ENCODE measurements at places on chromosomes 16 and 17. TPM values are rescaled to one million over a fixed set of nuclear protein-coding genes. Genes with fewer than 3 reads are reported as not detected.

Gene ITGAL
- 12.7 TPM for total RNA-seq

Gene MNT
- total RNA-seq = 14.8 TPM

Gene MYH2
- total RNA-seq = 0.23 TPM

DNA sequence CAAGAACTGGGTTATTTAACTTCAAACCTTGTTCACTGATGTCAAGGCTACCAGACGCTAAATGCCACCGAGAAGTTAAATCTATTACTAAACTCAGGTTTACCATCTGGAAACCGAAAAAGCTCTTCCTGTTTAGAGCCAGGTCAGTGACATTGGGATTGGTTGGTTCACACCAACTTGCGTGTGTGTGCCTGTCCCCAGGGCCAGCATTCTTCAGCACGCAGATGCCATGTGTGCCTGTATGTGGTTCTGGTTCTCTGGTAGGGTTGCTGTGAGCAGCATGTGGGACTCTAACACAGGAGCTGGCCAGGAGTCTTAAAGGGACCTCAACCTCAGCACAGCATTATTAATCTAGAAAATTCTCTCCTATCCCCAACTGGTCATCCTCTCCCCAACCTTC is 18.1 kb upstream of the TBX2 start:
- H3K27me3 ChIP-seq = no peaks in the 10 kb centered on the region
- no peak overlapping the region for H3K4me3 ChIP-seq
- no peak for DNase-seq

Gene LRRC37A
- total RNA-seq = 3.3 TPM

DNA sequence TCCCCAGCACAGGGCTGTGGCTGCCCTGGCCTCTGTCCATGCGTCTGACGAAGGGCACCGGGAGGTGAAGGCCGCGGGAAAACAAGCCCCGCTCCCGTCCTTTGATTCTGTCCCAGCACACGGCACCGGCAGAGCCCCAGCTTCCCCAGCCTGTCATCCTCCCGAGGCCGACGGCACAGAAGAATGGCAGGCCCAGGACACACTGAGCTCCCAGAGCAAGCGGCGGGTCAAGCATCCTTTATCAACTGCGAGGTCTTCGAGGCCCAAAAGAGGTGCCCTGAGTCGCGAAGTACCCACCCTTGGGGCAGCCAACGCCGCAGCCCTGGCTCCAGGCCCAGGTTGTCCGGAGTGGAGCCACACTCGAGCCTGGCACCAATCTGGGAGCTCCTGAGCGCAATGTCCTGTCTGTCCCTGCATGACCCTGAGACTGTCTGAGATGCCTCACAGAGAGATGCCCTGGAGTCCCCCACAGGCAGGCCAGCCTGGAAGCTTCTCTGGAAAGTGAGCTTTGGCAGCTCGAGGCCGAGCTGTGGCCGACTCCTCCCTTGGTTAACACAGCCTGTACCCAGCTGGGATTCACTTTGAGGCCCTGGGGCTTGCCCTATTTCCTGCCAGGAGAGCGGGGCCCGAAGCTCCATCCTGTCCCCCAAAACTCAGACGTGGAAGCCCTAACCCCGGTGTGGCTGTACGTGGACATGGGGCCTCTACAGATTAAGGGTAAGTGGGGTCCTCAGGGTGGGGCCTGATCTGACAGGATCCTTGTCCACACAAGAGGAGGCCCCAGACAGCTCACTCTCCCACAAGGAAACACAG is 23.3 kb downstream of the SLC7A5 start:
- no peaks in the 10 kb centered on the region for H3K36me3 ChIP-seq
- H3K4me3 ChIP-seq = no peak overlapping the region
- DNase-seq = no peak
- no peaks in the 10 kb centered on the region for H3K4me1 ChIP-seq
- no peaks in the 10 kb centered on the region for H3K27me3 ChIP-seq

GRCh38 chr17:35577830-35578196 is 558 bp downstream of the PEX12 start:
- H3K27ac ChIP-seq = peak overlapping the region; percentile 79
- H3K4me3 ChIP-seq = peak overlapping the region; percentile 58
- H3K36me3 ChIP-seq = no peaks in the 10 kb centered on the region
- no peak for DNase-seq
- H3K4me1 ChIP-seq = no peaks in the 10 kb centered on the region
- no peaks in the 10 kb centered on the region for H3K27me3 ChIP-seq

DNA sequence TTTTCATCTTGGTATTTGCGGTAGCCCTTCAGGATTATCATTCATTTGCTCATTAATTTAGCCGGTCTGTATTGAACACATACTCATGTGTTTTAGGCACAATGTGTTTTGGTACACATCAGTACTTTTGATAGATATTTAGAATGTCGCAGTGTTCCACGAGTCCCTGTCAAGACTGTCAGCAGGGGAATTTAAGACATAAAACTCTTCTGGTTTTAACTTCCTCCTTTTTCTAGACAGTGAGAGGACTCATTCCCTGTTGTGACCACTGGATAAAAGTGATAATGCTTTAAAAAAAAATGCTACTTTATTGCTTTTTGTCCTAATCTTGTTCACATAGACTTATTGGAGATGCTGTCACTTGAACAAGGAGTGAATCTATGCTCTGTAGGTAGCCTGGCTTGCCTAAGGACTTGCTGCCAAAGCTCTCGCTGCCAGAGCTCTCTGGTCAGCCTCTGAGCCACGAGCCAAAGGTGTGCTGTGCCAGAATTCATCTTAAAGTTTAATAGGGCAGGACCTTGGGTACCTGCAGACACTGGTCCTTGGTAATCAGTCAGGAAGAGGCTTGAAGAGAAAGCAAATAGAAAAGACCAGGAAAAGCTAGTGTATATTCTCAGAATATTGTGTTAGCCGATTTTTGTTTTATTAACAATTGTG is 5.4 kb downstream of the DCAF7 start:
- no peak overlapping the region for H3K27ac ChIP-seq
- no peaks in the 10 kb centered on the region for H3K27me3 ChIP-seq
- no peak overlapping the region for H3K4me3 ChIP-seq
- no peak for DNase-seq
- no peaks in the 10 kb centered on the region for H3K36me3 ChIP-seq

DNA sequence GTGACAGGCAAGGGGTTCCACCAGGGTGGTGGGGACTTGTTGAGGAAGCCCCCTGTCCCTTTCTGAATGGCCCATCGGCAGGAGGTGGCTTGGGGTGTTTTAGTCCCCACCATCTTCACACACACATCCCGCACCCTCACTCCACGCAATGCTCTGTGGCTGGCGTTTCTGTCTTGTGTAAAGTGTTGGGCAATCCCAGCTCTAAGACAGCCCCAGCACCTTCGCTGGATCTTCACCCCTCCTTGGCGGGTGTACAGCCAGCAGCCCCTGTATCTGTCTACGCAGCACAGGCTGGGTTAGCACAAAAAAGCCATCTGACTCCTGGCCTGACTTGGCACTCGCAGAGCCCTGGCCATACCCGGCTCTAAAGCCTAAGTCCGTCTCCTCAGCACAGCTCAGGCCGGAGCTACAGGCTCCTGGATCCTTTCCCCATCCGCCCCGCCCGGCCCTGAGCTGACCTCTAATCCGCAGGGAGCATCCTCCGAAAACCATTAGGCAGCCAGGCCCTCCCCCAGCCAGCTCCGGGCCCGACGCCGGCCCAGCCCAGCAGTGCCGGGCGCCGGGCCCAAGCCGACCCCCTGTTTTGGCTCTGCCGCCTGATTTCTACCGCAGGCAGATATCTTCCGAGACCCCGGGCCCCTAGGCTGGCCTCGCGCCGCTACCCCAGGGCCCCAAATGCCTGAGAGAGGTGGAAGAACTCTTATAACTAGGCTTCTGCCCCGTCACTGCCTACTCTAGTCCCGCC is 42.4 kb upstream of the TAC4 start:
- H3K4me3 ChIP-seq = no peak overlapping the region
- no peaks in the 10 kb centered on the region for H3K36me3 ChIP-seq
- no peak for DNase-seq
- H3K27ac ChIP-seq = no peak overlapping the region
- no peaks in the 10 kb centered on the region for H3K27me3 ChIP-seq

DNA sequence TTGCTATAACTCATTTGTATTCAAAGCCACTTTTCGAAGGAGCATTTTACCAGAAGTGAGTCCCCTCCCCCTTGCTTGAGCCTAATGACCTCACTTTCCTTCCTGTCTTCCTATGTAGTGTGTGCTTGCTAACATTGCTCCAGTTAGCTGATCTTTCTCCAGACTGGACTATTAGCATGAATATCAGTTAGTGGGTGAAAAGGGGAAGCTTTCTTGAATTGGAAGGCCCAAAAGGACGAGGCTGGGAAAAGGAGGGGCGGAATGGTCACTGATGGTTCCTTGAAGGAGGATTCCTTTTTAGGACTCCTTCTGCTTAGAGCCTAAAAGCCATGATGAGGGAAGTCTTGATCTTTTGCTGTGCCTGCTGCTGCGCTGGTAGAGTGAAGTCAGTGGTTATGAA is 11.9 kb downstream of the MAP3K3 start:
- peaks cover 7% of the 10 kb centered on the region for H3K4me1 ChIP-seq
- no peaks in the 10 kb centered on the region for H3K36me3 ChIP-seq
- no peak overlapping the region for H3K27ac ChIP-seq
- DNase-seq = no peak

Gene KRT34
- not detected for total RNA-seq

Gene ABCA6
- total RNA-seq = 3.2 TPM

GRCh38 chr17:34252444-34253138 is 2.5 kb upstream of the CCL2 start:
- H3K36me3 ChIP-seq = no peaks in the 10 kb centered on the region
- H3K4me3 ChIP-seq = no peak overlapping the region
- peaks cover 13% of the 10 kb centered on the region for H3K4me1 ChIP-seq
- peak; percentile 89 for DNase-seq
- H3K27ac ChIP-seq = peak overlapping the region; percentile 64

GRCh38 chr17:55601874-55602364 is 90.7 kb upstream of the SMIM36 start:
- no peak overlapping the region for H3K4me3 ChIP-seq
- DNase-seq = no peak
- H3K27me3 ChIP-seq = no peaks in the 10 kb centered on the region

Gene CIAPIN1
- total RNA-seq = 20.1 TPM

DNA sequence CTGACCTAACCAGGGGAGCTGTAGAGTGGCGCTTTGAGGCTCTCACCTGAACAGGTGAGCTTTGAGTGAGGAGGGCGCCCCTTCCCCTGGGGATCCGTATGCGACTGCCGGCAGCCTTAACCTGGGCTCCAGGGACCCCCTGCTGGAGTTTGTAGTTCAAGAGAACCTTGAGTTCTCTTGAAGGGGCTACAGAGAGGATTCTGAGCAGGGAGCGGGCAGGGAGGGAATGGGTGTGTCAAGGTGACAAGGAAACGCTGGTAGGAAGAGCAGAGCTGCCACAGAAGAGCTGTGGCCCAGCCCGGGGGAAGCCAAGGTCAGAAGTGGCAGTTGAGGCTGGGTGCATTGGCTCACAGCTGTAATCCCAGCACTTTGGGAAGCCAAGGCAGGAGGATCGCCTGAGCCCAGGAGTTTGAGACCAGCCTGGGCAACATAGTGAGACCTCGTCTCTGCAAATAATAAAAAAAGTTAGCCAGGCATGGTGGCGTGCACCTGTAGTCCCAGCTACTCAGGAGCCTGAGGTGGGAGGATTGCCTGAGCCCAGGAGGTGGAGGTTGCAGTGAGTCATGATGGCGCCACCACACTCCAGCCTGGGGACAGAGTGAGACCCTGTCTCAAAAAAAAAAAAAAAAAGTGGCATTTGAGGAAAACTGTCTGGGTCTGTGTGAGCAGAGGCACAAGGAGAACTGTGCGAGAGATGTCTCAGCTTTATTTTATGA is 1.2 kb downstream of the LLGL2 start:
- no peaks in the 10 kb centered on the region for H3K27me3 ChIP-seq
- H3K4me3 ChIP-seq = peak overlapping the region; percentile 59
- no peak for DNase-seq
- H3K4me1 ChIP-seq = peaks cover 4% of the 10 kb centered on the region

DNA sequence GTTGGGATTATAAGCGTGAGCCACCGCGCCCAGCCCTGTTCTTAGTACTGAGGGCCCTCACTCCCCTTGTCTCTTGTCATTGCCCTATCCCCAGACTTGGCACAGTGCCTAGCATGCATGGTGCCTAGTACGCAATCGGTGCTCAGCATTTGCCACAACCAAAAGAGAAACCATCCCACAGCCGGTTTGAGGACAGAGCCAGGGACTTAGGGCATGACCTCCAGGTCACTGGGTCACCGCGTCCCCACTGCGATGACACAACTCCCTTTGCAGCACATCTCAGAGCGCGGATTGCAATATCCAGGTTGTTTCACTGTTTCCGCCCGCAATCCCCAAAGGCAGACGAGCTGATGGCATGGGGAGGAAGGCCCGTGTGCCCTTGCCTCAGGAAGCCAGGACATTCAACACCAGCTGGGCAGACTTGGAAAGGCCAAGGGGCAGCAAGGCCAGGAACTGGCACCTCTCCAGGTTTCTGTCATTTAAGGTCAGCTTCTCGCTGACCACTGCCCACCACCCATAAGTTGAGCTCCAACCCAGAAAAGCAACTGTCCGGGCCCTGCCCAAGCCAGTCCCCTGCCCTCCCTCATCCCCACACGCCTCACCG is 274.5 kb downstream of the MRTFB start:
- H3K4me1 ChIP-seq = peaks cover 2% of the 10 kb centered on the region
- H3K36me3 ChIP-seq = no peaks in the 10 kb centered on the region
- H3K27ac ChIP-seq = no peak overlapping the region
- H3K27me3 ChIP-seq = no peaks in the 10 kb centered on the region

- no peaks in the 10 kb centered on the region for H3K4me1 ChIP-seq
- no peaks in the 10 kb centered on the region for H3K27me3 ChIP-seq
- no peak for DNase-seq
- no peak overlapping the region for H3K4me3 ChIP-seq
- H3K27ac ChIP-seq = no peak overlapping the region
Measured at GRCh38 chr16:23523321-23523720, 13.0 kb upstream of the GGA2 start.

Gene RAP1GAP2
- 28.9 TPM for total RNA-seq

DNA sequence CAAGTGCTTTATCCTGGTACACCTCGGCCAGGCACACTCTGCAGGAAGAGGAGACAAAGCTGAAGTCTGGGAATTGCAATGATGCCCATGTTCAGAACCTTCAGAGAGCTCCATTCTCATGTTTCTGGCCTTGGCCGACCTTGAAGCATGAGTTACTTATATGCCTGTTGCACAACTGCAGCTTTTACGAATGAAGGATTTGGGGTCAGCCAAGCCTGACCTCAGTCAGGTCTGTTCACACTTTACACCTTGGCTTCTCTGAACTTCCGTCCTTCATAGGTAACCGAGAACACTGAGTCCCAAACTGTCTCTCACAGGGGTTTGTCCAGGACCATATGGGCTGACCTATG is 66.7 kb downstream of the GTF3C1 start:
- H3K27me3 ChIP-seq = no peaks in the 10 kb centered on the region
- H3K4me3 ChIP-seq = no peak overlapping the region
- peaks cover 44% of the 10 kb centered on the region for H3K36me3 ChIP-seq
- no peaks in the 10 kb centered on the region for H3K4me1 ChIP-seq
- no peak overlapping the region for H3K27ac ChIP-seq

DNA sequence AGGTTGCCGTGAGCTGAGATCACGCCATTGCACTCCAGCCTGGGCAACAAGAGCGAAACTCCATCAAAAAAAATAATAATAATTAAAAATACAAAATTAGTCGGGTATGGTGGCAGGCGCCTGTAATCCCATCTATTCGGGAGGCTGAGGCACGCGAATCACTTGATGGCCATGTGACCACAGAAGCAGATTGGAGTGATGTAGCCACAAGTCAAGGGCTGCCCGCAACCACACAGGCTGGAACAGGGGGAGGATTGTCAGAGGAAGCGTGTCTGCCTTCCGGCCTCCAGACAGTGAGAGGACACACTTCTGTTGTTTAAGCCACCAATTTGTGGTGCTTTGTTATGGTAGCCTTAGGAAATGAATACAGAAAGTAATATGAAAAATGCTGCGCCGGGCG is 11.8 kb upstream of the NAGS start:
- H3K27ac ChIP-seq = no peak overlapping the region
- H3K4me1 ChIP-seq = no peaks in the 10 kb centered on the region
- H3K27me3 ChIP-seq = no peaks in the 10 kb centered on the region
- H3K4me3 ChIP-seq = no peak overlapping the region
- H3K36me3 ChIP-seq = no peaks in the 10 kb centered on the region

Gene KRTAP1-4
- total RNA-seq = not detected

Gene TP53TG3C
- total RNA-seq = 2.3 TPM

Gene EPN3
- total RNA-seq = 108 TPM
